Stimulated activated CD8-positive, alpha-beta memory T cell treated with anti-CD3 and anti-CD28 coated beads, Interleukin-2, amount 100 ng/mL, for 1 hour (primary cell): ENCODE measurements at places on chromosomes 7 and 10.

DNA sequence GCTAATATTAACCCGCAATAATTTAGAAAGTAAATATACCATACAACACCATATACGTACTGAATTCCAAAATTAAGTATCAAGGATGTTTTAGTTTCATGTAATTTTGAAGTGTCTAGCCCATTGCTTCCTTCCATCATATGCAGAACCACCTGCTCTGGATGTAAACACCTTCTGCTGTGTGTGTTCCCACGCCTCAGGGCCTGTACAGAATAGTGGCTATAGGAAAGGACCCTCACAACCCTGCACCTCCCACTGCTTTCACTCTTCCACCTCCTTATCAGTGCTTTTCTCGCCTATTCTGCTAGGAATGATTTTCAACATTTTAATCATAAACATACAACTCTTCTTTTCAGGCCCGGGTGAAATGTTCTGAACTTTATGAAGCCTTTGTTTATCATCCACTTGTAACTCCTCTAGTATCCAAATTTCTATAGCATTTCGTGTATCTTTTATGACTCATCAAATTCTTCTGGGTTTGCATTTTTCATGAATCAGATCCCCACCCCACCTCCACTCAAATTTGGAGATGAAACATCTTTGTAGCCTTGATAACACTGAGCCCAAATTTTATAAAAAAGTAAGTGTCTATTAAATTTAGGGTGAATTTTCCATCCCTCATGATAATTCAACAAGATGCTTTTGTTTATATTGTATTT, 1106.8 kb upstream of the C7orf33 start:
- no peak for DNase-seq

GRCh38 chr7:145986248-145986874, 130.2 kb upstream of the CNTNAP2 start:
- no peak for DNase-seq

- no peak for DNase-seq
Measured at GRCh38 chr10:13672548-13672947, 85.8 kb downstream of the PRPF18 start.

- DNase-seq, result no peak
Measured at GRCh38 chr10:89702121-89702480, 711 bp downstream of the KIF20B start.

DNA sequence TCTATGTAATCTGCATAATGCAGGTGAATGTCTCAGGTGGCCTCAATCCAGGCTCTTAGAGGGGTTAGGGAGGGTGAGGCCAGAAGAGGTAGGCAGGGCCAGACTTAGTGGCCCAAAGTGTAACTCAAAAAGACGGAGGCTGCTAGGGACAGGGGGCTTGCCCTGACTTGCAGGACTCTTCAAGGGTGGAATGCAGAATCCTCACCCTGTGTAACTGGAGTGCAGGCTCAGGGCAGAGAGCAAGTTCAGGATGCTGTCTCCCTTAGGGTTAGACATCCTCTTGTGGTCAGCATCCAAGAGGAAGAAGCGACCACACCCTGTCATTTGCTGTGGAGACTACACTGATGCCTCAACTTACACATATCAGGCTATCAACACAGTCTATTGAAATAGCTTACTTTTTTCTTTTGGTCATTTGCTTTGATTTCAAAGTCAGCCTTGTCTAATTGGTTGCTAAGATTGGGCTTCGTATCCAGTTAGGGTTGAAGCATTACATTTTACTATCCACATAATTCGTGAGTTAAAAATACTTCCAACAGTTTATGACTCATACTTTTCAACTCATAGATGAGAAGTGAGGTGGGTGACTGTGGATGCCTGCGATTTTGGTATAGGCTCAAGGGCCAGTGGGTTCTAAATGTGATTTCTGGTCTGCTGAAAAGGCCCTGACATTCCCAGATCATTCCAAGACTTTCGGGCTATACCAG, 563.6 kb downstream of the SUGCT start:
- no peak for DNase-seq

GRCh38 chr7:90825779-90826178, 229.7 kb downstream of the CDK14 start:
- no peak for DNase-seq

- DNase-seq, result no peak
Measured at GRCh38 chr10:48476279-48476982, 128.4 kb downstream of the ARHGAP22 start.

GRCh38 chr7:1752111-1752510, 82.0 kb downstream of the ELFN1 start:
- DNase-seq, result no peak

GRCh38 chr7:102424129-102424551, 9.2 kb upstream of the ORAI2 start:
- DNase-seq, result no peak

GRCh38 chr10:51255381-51255780, 181.1 kb downstream of the PRKG1 start:
- DNase-seq, result no peak

DNA sequence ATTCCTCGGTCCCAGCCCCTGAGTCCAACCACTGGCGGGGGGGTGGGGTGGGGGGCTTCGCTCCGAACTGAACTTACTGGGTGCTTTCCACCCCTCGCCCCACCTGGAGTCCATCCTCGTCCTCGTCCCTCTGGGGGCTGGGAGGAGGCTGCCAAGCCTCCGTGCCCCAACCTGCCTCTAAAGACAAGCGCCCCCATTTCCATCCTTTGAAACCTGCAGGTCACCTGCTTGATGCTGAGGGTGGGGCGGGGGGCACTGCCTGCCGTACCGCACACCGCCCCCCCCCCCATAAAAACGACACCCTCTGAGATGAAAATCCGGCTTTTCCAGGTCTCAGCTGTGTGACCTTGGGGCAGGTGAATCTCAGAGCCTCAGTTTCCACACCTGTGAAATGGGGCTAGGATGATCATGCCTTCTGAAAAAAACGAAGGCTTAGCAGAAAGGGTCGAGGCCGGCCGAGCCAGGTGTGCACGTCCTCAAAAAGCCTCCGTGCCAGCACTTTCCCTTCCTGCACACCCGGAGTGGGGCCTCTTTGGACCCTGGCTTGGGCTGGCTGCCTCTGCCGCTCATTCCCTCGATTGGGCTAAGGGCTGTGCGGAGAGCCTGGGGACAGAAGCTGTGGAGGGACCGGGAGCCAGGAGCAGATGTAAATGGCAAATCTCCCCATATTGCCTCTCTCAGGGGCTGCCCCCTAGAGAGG, 967 bp downstream of the ELFN1 start:
- no peak for DNase-seq

- DNase-seq, result no peak
Measured at GRCh38 chr7:133563251-133563650, 310.4 kb downstream of the EXOC4 start.

DNA sequence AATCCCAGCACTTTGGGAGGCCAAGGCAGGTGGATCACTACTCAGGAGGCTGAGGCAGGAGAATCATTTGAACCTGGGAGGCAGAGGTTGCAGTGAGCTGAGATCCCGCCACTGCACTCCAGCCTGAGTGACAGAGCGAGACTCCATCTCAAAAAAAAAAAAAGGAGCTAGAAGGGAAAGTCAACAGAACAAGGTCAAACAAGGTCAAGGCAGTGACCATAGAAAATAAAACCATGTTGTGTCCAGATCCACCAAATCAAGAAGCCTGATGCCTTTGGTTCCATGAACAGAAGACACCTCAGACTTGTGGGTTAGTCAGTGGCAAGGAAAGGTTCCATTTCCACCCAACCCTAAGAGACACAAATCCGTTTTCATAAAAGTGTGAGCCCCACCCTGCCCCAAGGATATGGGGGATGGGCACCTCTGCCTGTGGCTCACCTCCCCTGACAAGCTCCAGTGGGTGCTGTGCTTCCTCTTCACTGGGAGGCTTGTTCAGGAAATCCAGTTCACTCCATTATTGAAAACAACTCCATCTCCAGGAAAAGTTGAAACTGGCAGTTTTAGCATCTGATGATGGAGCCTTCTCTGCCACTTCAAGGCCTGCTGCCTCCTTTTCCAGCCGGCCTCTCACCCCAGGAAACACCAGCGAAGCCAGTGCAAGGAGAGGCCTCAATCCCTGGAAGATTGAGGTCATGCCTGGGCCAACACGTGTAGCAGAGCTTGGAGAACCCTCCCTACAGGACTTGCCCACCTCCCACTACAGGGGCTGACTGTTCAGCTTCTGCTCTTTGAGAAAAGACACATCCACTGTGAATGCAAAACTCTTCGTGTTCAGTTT, 152.9 kb downstream of the NRF1 start:
- DNase-seq, result no peak

DNA sequence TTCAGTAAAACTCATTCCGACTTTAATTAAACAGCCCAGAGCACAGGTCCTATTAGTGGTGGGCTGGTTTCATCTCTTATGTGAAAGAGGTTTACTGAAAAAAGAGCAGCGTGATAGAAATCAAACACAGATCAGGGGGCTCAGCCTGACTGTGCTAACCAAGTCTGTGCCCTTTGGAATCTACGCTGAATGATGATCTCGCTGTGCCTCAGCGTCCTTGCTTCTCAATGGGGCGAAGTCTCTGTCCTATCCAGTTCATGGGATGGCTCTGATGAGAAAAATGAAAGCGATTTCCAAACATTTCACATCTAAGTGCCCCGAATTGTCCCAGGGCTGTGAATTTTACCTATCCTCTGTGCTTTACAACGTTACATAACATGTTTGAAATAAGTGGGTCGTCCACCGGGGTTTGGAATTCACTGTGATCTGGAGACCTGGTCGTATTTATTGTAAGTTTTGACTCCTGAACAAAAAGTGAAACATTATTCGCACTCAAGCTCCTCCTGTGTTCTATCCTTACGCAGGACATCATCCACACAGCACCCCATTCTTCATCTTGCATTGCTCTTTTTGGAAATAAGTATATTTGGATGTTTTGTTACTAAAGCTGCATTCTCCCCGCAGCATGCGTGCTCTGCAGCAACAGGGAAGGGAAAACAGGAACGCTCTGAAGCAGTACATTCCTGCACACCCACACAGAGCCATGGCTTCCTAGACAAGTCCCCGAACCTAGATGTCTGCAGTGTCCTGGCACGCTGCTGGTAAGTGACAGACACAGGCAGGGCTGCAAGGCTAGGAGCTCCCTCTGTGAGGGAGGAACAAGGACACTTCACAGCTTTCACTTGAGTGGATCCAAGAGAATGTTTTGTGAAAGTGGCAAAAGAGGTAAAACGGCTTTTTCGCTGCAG, 83.5 kb downstream of the SLC37A3 start:
- DNase-seq, result no peak

DNA sequence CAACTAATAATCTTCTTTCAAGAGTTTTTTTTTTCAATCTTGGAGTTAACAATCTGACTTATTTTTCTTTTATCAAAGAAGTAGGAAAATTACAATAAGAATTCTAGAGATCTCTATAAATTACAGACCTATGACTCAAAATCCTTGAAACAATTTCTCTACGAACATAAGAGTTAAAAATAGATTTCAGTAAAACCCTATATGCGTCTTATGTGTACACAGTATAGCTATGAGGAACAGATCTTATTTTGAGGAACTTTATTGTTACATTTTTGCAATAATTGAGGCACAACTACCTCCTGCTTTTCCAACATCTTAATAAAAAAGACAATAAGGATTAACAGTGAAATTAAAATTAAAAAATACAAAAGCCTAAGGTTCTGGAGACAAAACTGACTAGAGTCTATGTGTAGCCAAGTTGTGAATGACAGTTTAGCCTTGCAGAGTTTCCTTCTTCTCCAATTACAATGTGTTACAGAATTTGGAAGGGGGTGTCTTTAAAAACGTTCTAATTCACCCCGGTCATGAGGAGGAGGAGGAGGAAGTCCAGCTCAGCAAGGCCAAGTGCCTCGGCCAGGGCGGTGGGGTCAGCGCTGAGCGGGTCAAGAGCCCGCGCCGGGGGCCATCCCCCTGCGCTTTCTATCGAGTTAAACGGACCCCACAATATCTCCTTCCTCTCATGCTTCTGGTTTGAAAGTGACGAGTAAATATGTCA, 40.5 kb downstream of the AMZ1 start:
- DNase-seq, result no peak

DNA sequence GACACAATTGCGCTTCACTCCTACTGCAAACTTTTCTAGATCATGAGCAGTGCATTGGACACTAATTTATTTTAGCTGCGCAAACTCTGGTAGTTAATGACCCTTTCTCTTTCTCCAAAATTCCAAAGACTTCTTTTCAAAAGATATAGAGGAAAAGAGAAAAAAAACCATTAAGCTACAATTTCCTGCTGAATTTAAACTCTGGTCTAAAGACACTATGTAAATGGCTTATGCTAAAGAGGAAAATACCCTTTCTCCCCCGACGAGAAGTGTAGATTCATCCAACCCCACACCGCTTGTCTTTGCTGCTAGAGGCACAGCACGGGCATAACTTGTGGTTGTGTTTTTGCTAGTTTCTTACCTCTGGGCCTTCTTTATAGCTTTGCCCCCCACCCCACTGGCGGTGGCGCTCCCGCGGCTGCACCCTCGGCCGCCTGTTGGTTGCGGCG, 84.1 kb downstream of the SNX10 start:
- no peak for DNase-seq

- DNase-seq, result no peak
Measured at GRCh38 chr10:62008946-62009345, 107.4 kb downstream of the ARID5B start.

- no peak for DNase-seq
Measured at GRCh38 chr10:10987111-10987510, 30.6 kb upstream of the CELF2 start.

- no peak for DNase-seq
Measured at GRCh38 chr7:106367018-106367420, 82.2 kb upstream of the NAMPT start.

DNA sequence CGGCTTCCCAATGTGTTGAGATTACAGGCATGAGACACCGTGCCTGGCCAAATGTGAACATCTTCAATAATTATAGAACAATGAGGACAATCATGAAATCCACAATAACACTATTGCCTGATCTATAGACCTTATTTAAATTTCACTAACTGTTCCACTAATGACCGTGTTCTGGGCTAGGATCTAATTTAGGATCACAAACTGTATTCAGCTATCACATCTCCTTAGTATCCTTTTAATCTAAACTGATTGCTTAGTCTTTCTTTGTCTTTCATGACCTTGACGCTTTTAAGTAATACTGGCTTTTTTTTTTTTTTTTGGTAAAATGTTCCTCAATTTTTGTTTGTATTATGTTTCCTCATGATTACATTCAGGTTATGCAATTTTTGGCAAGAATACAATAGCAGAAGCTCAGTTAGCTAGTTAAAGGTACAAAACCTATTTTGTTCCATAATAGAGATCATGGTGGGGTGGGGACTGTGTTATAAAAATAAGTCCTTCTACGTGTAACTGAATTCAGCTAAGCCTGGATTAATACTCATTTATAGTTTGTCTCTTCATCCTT, 158.4 kb downstream of the AOAH start:
- DNase-seq, result no peak

DNA sequence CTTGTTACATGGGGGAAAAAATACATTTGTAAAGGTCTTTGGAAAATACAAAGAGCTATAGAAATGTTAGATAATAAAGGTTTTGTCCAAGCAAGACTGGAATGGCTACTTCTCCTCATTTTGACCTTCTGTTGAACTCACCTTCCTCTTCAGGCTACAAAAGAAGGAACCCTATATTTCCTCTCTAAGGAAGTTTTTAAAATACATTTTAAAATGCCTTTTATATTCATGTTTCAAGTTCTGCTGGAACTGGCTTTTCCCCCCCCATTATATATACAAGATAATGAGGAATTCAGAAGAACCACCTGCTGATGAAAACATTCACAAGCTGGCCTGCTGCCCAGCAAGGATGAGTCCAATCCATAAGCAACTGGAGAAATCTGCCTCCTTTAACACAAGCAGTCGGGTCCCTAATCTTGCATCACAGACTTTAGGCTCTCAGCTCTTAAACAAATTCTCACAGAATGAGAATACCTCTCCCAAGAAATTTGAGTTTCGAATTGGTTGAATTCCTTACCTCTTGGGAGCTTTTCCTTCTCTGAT, 44.6 kb downstream of the MTERF1 start:
- DNase-seq, result no peak
